Kidney epithelial cell (primary cell): ENCODE measurements at places on chromosomes 1 and 21. TPM values are rescaled to one million over a fixed set of nuclear protein-coding genes. Genes with fewer than 3 reads are reported as not detected.

The PPOX gene
- total RNA-seq = 20.4 and 28.3 TPM in 2 replicates

The NEK7 gene
- 27.7 and 30.0 TPM in 2 replicates for total RNA-seq

The OR2L8 gene
- not detected in 2 replicates for total RNA-seq

The TAS1R1 gene
- not detected in 2 replicates for total RNA-seq

The TNFRSF14 gene
- total RNA-seq = 14.7 and 16.8 TPM in 2 replicates

The COP1 gene
- total RNA-seq = 54.9 and 74.2 TPM in 2 replicates
